T-helper 9 cell (primary cell): ENCODE measurements at places on chromosomes 16 and 17.

DNA sequence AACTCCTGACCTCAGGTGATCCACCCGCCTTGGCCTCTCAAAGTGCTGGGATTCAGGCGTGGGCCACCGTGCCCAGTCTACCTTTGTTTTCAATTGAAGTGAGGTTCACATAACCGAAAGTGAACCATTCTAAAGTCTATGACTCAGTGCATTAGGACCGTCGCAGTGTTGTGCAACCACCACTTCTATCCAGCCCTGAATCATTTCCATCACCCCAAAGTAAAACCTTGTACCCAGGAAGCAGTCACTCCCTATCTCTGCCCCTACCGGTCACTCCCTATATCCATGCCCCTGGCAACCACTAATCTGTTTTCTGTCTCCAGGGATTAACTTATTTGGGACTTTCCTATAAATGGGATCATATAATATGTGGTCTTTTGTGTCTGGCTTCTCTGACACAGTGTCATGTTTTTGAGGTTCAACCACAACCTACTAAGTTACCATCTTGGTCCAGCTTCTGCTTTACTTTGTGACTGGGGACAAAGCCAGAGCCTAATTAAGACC, 28.3 kb upstream of the CDC42EP4 start:
- DNase-seq = no peak

- no peak for DNase-seq
Observed at GRCh38 chr17:61813211-61813610, 50.1 kb downstream of the BRIP1 start.

DNA sequence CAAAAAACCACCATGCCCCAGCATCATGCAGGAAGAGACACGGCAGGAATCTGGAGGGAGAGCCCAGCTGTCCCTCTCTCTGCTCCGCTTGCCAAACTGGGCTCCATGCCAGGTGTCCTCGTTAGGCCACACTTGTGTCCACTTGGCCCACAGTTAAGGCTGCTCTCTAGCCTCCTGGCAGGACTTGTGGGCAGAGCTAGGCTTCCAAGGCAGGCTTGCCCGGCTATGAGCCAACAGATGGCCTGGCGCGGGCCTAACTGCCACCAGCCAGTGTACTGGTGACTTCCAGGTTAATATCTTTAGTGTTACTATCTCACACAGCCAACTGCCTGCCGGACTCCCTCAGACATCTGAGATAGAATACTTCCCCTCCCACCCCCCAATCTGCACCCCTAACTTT, 10.6 kb downstream of the ATP6V0D1 start:
- DNase-seq = no peak

DNA sequence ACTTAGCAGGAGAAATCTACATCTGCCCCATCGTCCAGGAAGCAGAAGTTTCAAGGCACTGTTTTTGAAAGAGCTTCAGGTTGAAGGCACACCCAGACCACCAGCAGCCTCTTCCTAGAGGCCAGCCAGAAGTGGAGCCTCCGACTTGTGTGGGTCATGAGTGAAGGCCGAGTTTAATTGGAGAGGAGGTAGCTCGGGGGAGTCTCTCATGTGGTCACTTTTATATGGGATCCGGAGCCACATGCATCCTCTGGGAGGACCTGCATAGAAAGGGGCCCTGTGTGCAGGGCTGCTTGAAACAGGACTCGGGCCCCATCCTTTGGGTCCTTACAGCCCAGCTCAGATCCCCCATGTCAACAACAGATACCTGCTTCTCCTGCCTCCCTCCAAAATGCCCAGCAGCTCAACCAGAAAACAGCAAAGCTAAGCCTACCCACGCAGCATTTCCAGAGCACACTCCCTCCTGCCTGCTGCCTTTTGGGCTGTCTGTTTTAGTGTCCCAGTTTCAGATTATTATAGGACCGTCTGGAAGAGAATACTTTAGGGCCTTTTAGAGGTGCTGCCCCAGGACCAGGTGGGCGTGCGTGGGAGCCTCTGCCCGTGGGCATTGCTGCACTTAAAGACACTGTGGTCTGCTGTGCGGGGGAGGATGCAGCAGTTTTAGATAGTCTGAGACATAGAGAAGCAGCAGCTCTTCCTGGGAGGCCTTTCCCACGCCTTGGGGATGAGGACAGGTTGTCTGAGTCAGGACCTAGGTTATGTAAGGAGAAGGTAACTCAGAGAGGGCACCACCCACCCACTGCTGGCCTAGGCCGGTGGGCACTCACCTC, 29.5 kb downstream of the MPRIP start:
- DNase-seq = no peak

- DNase-seq = no peak
Observed at GRCh38 chr17:79950306-79950705, 85.4 kb downstream of the TBC1D16 start.

DNA sequence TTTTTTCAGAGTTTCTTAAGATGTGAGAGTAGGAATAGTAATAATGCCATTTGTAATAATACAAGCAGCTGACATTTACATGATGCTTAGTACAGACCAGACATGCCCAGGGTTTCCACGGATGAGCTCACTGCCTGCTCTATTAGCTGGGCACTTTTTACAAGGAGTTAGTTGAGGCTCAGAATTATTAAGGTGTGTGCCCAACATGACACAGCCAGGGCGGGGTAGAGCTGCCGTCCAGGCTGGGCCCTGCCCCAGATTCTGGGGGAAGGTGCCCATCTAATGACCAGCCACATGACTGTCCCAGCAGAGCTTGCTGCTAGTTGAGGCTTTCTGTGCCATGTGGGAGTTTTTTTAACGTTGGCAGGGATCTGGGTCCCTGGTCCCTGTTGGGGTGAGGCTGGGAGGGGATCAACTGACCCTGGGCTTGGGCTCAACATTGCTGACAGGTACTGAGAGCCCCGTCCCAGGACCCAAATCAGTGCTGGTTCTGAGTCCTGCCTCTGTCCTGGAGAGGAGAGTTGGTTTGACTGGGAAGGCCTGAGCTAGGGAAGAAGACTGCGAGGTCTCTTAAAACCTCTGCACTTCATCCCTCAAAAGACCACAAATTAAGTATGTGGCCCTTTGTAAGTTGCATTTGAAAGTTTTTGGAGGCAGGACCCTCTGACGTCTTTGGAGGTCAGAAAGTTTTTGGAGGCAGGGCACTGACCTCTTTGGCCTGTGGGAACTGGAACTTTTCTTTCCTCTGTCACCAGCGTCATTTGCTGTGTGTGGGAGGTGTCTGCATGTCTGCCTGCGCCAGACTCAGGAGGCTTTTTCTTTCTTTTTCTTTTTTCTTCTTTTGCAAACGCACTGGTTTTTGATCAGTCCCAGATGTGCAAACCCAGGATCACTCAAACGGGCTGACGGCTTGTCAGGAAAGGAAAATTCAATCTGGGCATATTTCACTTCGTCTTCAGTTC, 2.2 kb downstream of the CRISPLD2 start:
- no peak for DNase-seq
